ENCODE measurements at places on chromosomes 2 and 18. TPM values are rescaled to one million over a fixed set of nuclear protein-coding genes. Genes with fewer than 3 reads are reported as not detected.

Gene SLC16A14
- total RNA-seq = 0.47 TPM

Gene CDH2
- total RNA-seq = 47.2 TPM

Gene RNU2-63P
- total RNA-seq = 34.9 TPM

Gene TACR1
- total RNA-seq = not detected

Gene CCDC102B
- total RNA-seq = 0.53 TPM

Gene RPRD1A
- total RNA-seq = 36.6 TPM

Gene MLPH
- not detected for total RNA-seq

Gene ZSWIM2
- total RNA-seq = not detected

Gene KCNJ3
- total RNA-seq = not detected

Gene AQP12A
- total RNA-seq = not detected

DNA sequence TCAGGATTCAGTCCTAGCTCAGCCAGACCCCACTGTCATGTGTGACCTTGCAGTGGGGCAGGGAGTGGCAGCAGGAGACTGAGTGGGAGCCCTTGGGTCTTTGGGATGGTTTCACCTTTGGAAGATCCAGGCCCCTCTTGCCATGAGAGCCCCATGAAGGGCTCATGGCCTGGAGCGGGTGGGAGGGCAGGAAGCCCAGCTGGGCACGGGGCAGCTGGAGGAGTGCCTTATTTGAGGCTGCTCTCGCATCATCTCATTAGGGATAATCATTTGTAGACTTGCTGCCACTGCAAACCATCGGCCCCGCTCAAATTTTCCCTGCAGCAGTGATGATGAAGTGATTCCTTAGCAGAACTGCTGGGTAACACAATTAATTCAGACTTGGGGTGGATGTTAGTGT, 73.9 kb downstream of the TGOLN2 start:
- no peak overlapping the region for H3K27ac ChIP-seq
- H3K36me3 ChIP-seq = no peaks in the 10 kb centered on the region
- peaks cover 47% of the 10 kb centered on the region for H3K4me1 ChIP-seq
- no peaks in the 10 kb centered on the region for H3K27me3 ChIP-seq
- DNase-seq = no peak
- no peak overlapping the region for H3K4me3 ChIP-seq

GRCh38 chr2:100909534-100910081, 89.7 kb downstream of the NPAS2 start:
- no peak overlapping the region for H3K4me3 ChIP-seq
- no peak for DNase-seq
- H3K27me3 ChIP-seq = no peaks in the 10 kb centered on the region
- no peak overlapping the region for H3K27ac ChIP-seq

DNA sequence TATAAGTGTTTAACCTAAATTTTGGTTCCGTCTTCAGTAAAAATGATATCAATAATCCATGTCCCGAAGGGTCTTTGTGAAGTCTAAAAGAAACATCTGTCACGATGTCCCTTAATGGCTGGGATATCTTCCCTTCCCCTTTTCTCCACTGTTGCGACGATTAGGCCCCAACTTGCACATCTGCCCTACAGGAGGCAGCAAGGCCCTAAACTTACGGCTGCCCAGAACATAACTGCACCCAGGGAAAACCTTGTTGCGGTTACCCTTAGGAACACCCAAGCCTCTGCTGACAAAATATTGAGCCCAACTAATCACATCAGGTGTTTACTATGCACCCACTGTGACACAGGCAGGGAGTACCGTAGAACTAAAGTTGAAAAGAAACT, 1.3 kb upstream of the SMAD2 start:
- H3K36me3 ChIP-seq = peaks cover 13% of the 10 kb centered on the region
- H3K27me3 ChIP-seq = no peaks in the 10 kb centered on the region
- DNase-seq = no peak
- H3K4me3 ChIP-seq = peak overlapping the region; percentile 88

GRCh38 chr2:234816491-234816890, 135.3 kb upstream of the SH3BP4 start:
- DNase-seq = no peak
- H3K36me3 ChIP-seq = no peaks in the 10 kb centered on the region
- no peaks in the 10 kb centered on the region for H3K4me1 ChIP-seq
- H3K27me3 ChIP-seq = no peaks in the 10 kb centered on the region

DNA sequence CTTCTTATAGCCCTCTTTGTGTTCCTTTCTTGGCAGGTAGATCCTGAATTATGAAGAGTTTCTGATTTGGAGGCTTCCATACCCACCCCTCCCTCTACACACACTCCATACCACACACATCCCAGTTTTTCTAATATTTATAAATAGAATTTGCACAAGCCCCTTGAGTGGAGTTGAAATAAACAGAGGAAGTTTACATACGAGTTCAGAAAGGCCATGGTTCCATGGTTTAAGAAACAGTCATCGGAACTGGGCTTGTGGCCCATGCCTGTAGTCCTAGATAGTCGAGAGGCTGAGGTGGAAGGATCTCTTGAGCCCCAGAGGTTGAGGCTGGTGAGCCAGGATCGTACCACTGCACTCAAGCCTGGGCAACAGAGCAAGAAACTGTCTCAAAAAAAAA, 62.7 kb upstream of the TANC1 start:
- H3K27ac ChIP-seq = no peak overlapping the region
- no peaks in the 10 kb centered on the region for H3K27me3 ChIP-seq
- no peaks in the 10 kb centered on the region for H3K36me3 ChIP-seq
- peaks cover 20% of the 10 kb centered on the region for H3K4me1 ChIP-seq

- no peak for DNase-seq
- H3K27ac ChIP-seq = no peak overlapping the region
- H3K27me3 ChIP-seq = peaks cover 3% of the 10 kb centered on the region
- no peaks in the 10 kb centered on the region for H3K36me3 ChIP-seq
- H3K4me3 ChIP-seq = no peak overlapping the region
These were observed 63.5 kb downstream of the STAT4 start for GRCh38 chr2:191087311-191087710.

DNA sequence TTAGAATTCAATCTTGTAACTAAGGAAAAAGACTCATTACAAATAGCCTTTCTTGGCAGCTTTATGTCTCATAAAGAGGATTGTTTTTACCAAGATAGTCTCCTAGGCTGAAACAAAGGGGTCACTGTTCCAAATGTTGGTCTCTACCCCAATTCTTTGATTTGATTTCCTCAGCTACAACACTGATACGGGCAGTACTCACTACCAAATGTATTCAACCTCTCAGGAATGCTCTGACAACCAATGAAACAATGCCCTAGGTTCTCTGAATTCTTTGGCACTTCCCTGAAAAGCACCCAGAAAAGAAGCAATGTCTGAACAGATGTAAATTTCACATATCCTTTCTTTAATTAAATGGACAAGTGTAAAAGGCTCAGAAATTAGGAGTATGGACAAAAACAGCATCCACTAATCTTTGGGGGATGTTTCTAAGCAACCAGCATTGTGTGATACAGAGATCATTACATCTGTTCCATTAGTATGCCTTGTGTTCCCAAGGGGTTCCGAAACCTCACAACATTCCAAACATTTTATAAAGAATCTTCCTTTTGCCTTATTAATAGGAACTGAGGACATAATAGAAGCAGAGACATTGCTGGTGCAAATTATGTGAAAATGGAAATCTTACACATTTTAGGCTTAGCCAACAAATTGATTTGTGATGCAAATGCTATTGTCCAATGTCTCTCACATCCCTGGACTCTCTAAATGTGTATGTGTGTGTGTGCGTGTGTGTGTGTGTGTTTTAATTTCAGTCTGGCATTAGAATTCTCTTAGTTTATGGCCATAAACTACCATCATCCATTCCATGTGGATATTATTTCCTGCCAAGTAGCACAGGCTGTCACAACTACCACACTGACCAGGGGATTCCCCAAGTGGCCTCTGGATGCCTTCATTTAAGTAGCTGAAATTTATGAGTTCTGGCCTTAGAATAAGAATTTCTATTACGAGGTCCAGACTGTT, 276.0 kb downstream of the MTX2 start:
- no peak overlapping the region for H3K4me3 ChIP-seq
- no peaks in the 10 kb centered on the region for H3K36me3 ChIP-seq
- no peak overlapping the region for H3K27ac ChIP-seq
- no peak for DNase-seq

DNA sequence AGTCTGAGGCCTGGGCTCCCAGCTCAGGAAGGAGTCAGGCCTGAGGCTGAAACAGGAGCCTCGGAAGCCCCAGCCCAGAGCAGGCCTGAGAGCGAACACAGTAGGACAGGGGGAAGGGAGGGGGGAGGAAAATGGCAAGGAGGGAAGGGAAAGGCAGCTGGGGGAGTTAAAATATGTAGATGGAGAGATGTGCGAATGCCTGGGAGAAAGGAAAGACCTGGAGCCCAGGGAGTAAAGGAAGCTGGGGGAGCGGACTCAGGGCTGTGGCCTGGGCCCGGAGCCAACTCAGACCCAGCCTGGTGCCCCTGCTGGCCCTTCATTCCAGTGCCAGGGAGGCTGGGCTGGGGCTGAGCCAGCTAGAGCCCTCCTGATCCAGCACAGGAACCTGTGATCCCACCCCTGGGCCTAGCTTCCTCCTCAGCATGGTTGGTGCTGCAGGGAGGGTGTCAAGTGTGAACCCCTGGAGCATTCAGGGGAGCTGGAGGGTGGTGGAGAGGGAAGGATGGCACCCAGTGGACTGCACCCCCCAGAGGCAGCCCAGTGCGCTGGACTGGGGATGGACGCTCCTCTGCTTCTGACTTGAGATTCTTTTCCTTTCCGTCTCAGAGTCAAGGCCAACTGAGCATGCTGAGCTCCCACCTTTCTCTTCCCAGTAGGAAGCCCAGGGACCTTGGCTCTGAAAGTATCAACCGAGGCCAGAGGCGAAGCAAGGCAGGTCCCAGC, 46.3 kb downstream of the EMX1 start:
- no peaks in the 10 kb centered on the region for H3K4me1 ChIP-seq
- no peak overlapping the region for H3K4me3 ChIP-seq
- no peaks in the 10 kb centered on the region for H3K36me3 ChIP-seq
- no peak for DNase-seq

DNA sequence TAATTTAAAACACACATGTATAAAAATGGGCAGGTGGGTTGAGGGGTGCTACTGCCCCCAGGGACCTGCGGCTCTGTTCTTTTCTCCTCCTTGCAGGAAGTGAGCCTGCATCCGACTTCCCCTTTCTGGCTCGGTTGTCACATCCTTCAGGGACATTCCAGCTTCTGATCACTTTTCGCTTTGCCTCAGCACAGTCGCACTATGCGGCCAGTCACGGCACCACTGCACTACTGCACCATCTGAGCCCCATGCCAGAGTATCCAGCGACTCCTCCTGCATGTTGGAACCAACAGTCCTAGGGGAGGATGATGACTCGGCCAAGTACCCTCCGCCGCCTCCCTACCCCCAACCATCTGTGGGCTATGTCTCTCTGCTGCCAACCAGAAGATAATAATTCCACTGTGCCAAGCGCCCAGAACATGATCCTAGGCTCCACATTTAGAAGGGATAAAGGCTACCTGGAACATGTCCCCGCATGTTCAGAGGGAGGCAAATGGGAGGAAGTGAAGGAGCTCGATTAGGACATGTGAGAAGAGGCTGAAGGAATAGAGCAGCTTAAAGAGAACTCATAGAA, 17.6 kb downstream of the CDC42EP3 start:
- H3K4me3 ChIP-seq = no peak overlapping the region
- H3K27me3 ChIP-seq = no peaks in the 10 kb centered on the region
- H3K27ac ChIP-seq = no peak overlapping the region
- H3K36me3 ChIP-seq = peaks cover 60% of the 10 kb centered on the region

- H3K4me3 ChIP-seq = no peak overlapping the region
- peaks cover 37% of the 10 kb centered on the region for H3K4me1 ChIP-seq
- no peak for DNase-seq
These were observed 40.7 kb downstream of the PKP4 start for GRCh38 chr2:158497486-158497885.

DNA sequence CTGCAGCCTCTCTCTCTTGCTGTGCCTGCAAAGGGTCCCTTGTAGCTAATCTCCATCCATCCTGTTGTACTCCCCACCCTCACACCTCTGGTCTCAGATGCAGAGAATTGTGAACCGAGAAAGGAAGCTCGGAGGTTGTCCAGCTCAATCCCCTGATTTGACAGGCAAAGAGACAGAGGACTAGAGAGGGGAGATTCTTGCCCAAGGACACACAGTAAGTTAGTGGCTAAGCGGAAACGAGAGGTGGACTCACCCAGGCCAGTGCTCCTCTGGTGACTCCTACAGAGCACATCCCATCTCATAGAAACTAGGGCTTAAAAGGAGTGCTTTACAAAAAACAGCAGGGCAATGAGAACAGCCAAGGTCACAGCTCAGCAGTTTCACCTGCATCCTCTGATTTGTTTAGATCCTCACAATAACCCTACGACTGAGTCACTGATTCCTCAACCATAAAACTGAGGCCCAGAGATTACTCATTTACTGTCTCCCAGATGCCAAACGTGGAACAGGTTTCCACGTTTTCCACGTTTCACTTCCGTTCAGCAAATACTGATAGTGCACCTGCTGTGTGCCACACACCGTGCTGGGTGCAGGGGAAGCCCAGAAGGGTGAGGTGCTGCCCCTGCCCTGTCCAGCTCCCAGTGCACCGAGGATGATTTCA, 22.1 kb downstream of the EHD3 start:
- 0 out of 2 replicates have a peak, but pooled peaks cover 4% of the 10 kb centered on the region for H3K4me1 ChIP-seq
- DNase-seq = no peak
- H3K4me3 ChIP-seq = no peak overlapping the region
- no peaks in the 10 kb centered on the region for H3K27me3 ChIP-seq
- H3K27ac ChIP-seq = no peak overlapping the region

- no peak overlapping the region for H3K4me3 ChIP-seq
- H3K27ac ChIP-seq = peak overlapping the region; percentile 85
- no peaks in the 10 kb centered on the region for H3K27me3 ChIP-seq
- no peak for DNase-seq
- H3K4me1 ChIP-seq = peaks cover 75% of the 10 kb centered on the region
These were observed 6.0 kb downstream of the SEPTIN10 start for GRCh38 chr2:109607766-109608165.

DNA sequence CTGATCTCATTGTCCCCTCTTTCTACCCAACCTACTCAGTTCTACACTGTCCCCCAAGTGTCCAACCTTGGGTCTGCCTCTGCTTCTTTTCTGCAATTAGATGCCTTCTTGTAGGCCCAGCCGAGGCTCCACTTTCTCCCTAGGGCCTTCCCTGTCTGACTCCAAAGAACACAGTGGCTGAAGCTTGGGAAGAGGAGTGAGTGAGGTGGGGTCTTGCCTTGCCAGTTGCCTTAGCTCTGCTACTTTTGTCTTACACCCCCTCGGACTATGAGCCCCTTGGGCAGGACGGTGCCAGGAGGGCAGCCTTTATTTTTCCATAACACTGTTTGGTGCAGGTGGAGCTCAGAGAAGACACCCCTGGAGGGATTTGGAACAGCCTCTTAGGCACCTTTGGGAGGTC, 345.1 kb downstream of the CYP26B1 start:
- no peaks in the 10 kb centered on the region for H3K4me1 ChIP-seq
- no peak for DNase-seq
- no peaks in the 10 kb centered on the region for H3K36me3 ChIP-seq
- H3K27me3 ChIP-seq = no peaks in the 10 kb centered on the region

- H3K36me3 ChIP-seq = no peaks in the 10 kb centered on the region
- no peak overlapping the region for H3K27ac ChIP-seq
- no peak for DNase-seq
- no peaks in the 10 kb centered on the region for H3K4me1 ChIP-seq
These were observed 111.2 kb upstream of the FSHR start for GRCh38 chr2:49265471-49265870.

GRCh38 chr2:165173215-165173614, 30.6 kb downstream of the SCN3A start:
- no peak overlapping the region for H3K27ac ChIP-seq
- no peaks in the 10 kb centered on the region for H3K36me3 ChIP-seq
- no peaks in the 10 kb centered on the region for H3K4me1 ChIP-seq
- no peak for DNase-seq
- H3K27me3 ChIP-seq = no peaks in the 10 kb centered on the region

GRCh38 chr2:189629531-189630453, 31.5 kb upstream of the ASNSD1 start:
- no peaks in the 10 kb centered on the region for H3K36me3 ChIP-seq
- H3K27ac ChIP-seq = no peak overlapping the region
- H3K4me1 ChIP-seq = peaks cover 5% of the 10 kb centered on the region
- H3K27me3 ChIP-seq = no peaks in the 10 kb centered on the region
- DNase-seq = peak; percentile 36
- H3K4me3 ChIP-seq = no peak overlapping the region

All from SJSA1 (cell line).